Cortex of kidney (tissue), 1 donor: ENCODE measurements at places on chromosomes 1 and 21.

DNA sequence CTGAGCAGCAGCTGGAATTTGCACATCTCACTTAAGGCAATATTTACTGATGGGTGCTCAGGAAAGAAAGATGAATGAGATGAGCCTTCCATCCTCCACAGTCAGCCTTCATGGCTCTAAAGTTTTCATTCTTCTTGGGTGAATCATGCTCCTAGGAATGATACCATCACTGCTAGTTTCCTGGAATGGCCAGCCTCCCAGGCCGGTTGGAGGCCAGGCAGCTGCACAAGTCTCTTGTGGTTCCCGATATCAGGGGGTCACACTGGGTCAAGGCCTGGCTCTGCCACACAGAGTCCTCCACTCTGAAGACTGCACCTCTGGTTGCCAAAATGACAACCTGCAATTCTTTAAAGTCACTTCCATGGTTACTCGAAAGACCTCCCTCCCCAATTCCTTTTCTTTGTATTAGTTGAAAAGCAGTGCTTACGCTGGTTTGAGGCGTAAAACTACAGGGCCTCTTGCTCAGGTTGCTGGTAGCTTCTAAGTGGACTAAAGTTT lies 46.2 kb upstream of the PALMD start:
- DNase-seq, result no peak

DNA sequence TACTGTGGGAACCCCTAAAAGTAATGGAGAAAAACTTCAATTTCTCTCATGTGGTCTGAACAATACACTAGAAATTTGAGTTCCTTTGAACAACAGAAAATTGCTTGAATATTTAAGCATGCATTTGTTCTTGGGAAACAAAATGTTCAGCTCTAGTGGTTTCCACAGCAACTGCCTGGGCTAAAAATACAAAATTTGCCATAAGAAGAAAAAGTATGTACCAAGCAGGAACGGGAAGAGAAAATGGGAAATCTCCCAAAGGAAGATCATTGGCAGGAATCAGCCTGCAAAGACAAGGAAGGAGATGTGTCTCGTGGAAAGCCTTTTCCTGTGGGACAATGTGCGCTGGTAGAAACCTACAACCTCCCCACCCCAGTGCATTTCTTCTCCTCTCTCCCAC lies 119.0 kb upstream of the DPT start:
- no peak for DNase-seq

DNA sequence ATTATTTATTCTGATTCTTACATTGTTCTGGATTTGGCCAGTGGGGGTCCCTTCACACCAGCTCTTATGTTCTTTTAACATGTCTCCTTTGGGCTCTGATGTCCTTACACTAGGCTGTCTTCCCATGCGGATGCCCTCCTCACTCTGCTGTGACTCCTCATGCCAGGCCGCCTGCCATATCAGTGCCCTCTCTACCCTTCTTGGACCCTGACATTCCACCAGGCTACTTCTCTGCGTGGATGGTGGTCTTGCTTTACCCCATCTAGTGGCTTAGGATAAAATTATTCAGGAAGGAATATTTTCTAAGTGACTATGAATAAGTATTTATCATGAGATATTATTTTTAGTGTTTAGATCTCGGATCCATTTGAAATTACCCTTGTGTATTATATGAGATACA lies 21.2 kb downstream of the ATF6 start:
- no peak for DNase-seq

DNA sequence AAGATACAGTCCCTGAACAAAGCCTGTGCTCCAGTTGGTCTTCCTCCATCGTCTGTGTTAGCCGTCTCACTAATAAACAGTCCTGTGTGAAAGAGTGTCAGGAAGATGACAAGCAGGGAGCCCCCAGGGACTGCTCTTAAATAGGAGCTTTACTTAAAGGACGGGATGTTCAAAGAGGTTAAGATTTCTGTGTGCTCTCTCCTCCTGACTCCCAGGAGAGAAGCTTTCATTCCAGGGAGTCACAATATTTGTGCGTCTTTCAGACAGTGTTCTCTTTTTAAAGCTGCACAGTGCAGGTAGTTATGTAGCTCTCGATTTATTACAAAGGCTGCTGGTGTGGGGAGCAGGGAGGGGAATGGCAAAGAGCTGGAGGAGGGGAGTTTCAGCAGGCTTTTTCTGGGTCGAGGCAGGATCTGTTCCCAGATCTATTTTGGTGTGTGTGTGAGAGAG lies 43.5 kb downstream of the STYXL2 start:
- no peak for DNase-seq

- DNase-seq, result no peak
Measured at GRCh38 chr1:231682779-231683178, 56.2 kb downstream of the DISC1 start.

DNA sequence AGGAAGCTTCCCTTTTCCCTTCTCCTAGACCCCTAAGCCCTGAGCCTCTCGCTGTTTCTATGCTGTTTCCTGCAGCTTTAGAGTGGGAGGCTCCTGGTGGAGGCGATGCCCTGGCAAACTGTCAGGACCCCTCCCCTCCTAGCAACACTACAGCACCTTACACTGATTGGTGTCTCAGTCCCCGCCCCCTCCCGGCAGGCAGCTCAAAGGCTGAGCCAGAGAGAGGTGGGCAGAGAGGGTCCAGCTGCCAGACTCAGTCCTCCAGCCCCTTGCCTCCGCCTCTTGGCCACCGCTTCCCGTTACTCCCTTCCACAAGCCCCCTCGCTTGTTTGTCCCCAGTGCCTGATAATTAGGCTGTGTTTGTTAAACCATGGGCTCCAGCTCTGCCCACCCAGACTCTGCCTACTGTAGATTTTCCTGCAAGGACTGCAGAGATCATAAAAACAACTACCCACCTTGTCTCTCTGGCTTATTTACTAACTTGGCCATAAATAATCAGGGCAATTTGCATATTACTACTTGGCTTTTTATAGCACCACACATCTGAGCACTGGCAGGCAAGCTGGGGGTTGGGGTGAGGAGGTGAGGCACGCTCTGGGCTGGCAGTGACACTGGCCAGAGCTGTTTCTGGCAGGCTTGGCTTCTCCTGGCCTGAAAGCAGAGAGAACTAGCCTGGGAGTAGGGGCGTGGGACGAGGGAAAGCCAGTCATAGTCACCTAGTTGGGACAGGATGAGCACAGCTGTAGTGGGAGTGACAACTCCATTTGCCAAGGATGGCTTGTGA lies 107.5 kb downstream of the CSMD2 start:
- DNase-seq, result no peak

- no peak for DNase-seq
Measured at GRCh38 chr1:29237129-29237821, 953 bp downstream of the PTPRU start.

DNA sequence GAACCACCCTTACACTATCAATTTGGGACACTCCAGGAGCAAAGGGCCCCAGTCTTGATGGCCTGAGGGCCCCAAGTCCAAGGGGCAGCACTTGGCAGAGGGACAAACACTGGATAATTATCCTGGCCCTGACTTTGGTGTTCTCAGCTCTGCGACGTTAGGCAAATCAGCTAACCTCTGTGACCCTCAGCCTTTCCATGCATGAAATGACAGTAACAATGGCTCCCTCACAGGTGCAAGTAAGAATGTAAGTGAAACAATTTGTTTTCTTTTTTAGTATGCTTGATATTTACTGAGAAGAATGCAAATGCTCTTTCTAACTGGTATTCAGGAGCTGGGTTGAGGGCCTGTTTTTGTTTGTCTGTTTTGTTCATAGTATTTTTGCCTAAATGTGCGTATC lies 61.6 kb upstream of the PRDX6 start:
- no peak for DNase-seq

- DNase-seq, result no peak
Measured at GRCh38 chr1:109266965-109267364, 16.0 kb downstream of the PSRC1 start.

DNA sequence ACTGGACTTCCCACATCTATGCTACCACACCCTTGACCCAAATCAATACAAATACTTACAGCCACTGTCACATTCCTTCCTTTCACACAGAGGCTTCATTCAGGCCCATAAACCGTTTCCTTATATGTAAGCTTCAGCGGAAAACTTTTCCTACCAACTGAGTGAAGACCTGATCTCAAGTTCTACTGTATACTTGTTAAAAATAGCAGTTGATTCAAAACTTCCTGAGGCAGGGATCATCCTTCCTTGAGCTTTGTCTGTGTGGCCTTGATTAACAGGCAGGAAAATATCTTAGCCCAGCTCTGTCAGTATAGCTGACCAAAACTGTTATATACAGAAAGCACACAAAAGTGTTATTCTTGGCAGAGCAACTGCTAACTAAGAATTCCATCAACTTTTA lies 42.7 kb downstream of the DENND2C start:
- no peak for DNase-seq

DNA sequence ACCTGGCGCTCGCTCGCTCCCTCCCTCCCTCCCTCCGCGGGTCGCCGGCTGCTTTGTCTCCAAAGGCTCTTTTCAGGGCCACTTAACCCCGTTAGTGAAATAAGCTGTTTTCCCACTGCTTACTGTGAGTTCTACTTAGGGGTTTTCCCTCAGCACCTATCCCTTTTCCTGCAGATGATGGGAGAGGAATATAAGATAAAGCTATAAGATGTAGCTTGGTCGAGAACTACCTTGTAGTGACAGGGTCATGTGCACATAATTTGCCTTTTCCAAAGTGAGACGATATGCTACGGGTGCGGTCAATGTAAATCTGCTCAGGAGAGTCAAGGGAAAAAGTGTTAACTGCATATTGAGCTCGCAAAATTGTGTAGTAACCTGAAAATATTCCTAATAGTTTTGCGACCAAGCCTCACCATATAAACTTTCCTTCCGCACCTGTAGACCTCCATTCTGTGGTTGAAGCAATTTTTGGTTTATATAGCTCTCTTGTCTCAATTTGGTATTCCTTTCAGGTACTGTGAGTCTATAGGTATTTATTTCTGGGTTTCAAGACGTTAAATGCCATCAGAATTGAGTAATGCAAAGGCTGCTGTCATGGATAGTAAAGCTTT lies 55.8 kb upstream of the BOLA1 start:
- no peak for DNase-seq

- no peak for DNase-seq
Measured at GRCh38 chr21:42336054-42336453, 14.7 kb downstream of the TFF2 start.

DNA sequence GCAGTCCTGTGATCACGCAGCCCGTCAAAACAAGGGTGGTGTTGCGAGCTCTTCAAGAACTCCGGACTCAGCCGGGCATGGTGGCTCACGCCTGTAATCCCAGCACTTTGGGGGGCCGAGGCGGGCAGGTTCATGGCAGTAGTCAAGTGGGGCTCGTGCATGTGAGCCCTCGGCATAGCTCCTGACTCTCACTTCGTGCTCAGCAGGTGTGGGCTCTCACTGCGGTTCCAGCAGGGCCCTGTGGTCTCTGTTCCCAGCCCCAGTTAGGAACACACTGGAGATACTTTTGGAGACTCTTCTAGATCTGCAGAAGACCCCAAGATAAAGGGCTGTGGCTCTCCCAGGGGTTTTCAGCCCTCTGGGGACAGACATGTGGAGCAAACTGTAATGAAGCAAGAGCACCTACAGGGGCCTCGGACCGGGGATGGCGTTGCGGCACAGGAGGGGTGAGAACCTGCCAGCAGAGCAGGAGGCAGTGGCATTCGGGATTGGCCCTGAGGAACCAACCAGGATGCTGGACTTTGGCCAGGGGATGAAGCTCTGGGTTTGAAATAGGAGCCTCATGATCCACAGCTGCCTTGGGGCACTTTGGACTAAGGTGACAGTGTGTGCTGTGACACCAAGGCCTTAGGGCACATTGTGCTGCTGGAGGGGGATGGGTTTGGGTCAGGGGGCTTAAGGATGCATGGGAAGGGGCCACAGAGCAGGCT lies 443.2 kb downstream of the CAMTA1 start:
- DNase-seq, result no peak

DNA sequence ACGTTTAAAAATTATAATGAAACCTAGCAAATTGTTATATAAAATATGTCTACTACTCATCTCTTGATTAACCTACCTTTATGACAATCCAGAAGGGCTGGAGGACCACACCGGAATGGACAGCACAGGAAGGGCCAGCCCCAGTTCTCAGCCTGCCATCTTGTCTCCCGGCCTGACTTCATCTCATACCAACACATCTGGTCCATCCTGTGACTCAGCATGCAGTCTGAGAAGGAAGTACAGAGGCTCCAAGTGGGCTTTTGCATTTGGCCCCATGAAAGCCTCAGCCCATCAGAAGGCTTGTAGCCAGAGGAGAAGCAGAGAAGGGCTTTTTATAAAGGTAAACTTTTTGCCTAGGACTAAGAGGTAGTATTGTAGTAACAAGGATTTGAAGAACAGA lies 436.6 kb downstream of the MRPL39 start:
- DNase-seq, result no peak

GRCh38 chr21:39611551-39612190 lies 1.1 kb upstream of the B3GALT5 start:
- no peak for DNase-seq

GRCh38 chr1:229227298-229227919 lies 43.5 kb upstream of the RAB4A start:
- DNase-seq, result no peak

- no peak for DNase-seq
Measured at GRCh38 chr21:41606706-41607105, 98.7 kb upstream of the TMPRSS2 start.

DNA sequence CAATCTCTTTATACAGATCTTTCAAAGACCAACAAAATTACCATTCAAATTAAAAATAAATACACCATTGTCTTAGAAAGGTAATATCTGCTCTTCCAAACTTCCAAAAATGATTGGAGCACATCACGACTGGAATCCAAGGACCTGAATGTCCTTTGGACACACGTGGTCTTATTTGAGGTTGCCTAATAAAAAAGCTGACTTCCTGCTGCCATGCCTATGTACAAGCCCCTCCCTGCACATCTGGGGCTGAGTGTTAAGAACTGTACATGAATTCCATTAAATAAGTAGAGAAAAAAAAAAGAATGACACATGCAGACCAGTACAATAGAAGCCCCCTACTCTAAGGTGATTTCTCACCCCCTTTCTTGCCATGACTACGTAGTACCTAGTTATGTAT lies 73.6 kb downstream of the SUSD4 start:
- no peak for DNase-seq

DNA sequence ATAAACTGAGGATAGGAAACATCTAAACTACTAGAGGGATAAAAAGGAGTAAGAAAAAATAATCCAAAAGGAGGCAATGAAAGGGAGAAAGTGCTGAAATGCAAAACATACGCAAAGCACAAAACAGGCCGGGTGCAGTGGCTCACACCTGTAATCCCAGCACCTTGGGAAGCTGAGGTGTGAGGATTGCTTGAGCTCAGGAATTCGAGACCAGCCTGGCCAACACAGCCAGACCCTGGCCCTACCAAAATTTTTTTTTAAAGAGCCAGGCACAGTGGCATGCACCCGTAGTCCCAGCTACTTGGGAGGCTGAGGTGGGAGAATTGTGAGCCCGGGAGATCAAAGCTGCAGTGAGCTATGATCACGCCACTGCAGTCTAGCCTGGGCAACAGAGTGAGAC lies 10.5 kb downstream of the SPOCD1 start:
- no peak for DNase-seq

GRCh38 chr1:113101588-113101987 lies 28.6 kb downstream of the LRIG2 start:
- DNase-seq, result no peak

GRCh38 chr21:15732290-15732995 lies 2.7 kb downstream of the USP25 start:
- DNase-seq, result no peak
